NCI-H524 (cell line): ENCODE measurements at places on chromosomes 11 and 22.

DNA sequence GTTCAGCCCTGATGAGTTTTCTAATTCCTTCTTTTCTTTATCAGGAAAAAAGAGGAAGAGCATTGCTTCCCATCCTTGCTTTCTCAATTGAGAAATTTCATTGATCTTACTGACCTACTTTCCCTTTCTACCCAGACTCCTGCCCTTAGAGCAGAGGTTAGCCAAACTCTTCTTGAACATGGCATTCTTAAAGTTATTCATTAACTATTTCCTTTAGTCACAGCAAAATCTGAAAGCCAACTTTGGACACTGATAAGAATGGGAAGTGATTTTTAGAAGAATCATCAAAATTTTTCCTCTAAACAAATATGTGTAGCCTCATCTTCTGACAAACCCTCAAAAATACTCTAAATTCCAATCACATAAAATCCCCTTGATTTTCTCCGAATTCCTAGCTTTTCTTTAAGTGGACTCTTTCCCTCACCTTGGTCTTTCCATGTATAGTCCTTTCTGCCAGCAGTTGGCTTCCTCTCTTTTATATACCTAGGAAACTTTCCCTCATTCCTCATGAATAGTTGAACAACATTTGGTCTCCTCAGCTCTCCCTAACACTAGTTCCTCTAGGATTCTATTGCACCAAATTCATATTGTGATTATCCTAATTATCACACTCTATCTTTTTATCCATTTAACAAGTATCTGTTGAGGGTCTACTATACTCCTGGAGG, 566.7 kb upstream of the CCDC90B start:
- DNase-seq: no peak

DNA sequence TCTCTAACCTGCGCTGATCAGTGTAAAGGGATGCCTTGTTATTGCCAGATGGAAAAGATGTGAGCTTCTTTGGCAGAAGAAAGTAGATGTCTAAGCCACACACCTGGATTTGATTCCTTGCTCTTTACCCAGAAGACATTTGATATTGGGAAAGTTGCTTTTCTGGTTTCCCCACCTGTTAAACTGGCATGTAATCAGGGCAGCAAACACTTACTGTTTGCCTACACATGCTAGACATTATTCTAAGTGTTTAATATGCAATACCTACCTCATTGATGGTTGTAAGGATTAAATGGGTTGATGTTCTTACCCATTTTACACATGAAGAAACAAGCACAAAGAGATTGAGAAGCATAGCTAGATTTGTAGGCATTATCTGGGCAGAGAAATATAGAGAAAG, 16.6 kb downstream of the ASRGL1 start:
- no peak for DNase-seq

- DNase-seq: no peak
Measured at GRCh38 chr22:23938328-23939016, 22.5 kb downstream of the GSTT2B start.

DNA sequence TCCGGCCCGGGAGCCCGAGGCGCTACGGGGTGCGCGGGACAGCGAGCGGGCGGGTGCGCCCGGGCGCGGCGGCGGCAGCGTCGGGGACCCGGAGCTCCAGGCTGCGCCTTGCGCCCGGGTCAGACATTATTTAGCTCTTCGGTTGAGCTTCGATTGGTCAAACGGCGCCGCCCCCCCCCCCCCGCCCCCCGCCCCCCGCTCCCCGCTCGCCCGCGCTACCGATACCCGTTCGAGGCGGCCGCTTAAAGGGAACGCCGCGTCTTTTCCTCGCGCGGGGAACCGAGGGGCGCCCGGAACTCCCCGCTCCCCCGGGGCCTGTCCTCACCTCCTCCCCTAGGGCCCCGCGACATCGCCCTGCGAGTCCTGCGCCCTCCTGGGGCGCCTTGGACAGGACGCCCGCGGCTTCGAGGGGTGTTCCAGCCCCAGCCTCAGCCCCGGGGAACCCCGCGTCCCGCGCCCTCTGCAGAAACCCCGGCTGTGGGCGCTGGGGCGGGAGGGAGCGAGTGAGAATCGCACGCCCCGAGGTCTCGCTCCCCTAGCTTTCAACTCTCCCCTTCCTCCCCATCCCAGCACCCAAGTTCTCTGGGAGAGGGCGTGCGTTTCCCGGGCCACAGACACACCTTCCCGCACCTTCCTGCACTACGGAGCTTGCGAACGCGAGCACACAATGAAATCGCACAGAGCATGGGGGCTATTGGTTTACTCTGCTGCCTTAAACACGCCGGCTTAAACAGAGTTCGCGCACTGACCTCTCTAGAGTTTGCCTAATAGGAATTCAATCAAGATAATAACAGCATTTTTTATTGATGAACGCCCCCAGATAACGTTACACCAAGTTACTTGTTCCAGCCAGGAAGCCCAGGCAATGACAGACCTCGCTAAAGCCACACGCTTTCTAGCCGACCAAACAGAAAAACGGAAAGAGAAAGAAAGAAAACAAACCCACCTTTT, at the start of gene BDNF:
Gene BDNF, minus strand, starts transcription at position 105 of the 951 bp plus-strand sequence. CDS start 41,891 bp downstream, outside the sequence.
- DNase-seq: no peak

DNA sequence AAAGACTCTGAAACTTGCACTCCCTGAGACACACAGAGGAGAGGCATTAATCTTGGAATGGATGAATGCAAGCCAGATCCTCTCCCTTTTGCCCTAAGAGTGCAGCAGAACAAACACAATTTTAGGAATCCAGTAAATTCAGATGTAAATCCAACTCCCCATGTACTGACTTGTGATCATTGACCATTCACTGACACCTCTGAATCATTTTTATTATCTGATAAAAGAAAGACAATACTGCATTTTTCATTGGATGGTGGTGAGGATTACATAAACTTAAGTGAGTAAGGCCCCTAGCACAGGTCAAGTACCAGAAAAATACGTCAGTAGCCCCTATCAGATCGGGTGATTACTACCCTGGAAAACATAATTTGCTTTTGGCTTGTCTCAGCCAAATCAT, 782.9 kb upstream of the API5 start:
- no peak for DNase-seq

DNA sequence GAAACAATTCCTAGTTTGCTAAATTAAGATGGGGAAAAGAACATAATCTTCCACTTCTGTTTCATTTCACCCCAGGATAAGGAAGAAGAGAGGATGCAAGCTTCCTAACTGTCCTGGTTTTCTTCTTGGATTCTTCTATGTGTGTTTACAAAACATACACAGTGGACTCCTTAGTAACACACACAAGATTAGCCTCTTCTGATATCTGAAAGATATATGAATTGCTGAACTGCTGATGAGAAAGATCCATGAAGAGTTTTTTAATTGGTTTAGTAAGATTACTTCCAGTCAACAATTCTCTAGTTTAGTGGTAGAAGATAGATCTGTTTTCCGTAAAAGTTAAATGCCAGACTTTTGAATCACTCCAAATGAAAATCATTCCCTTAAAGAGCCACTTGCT, 86.8 kb downstream of the WT1 start:
- no peak for DNase-seq

DNA sequence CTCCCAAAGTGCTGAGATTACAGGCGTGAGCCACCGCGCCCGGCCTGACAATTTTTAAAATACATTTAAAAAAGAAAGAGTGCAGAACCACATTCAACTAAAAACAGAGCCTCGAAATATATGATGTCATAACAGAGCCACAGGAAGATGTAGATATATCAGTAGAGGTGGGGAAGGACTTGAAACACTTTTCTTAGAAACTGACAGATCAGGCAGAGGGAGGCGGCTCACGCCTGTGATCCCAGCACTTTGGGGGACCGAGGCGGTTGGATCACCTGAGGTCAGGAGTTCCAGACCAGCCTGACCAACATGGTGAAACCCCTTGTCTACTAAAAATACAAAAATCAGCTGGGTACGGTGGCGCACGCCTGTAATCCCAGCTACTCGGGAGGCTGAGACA, 7.0 kb downstream of the MLC1 start:
- no peak for DNase-seq

DNA sequence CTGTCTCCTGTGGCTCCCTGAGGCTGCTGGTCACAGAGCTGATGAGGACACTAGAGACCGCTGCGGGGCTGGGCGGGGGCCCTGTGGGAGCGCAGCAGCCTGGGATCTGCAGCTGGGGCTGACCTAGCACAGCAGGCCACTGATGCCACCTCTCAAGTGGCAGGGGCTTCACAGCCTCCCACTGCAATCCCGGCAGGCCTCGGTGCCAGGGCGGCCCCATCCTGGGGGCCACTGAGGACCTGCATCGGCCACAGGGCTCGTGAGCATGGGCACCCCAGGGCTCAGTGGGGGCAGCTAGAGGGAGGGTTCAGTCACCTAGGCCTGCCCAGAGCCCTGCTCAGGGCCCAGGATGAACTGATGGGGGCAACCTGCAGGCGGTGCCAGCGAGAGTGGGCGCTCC, 14.6 kb upstream of the CCDC188 start:
- no peak for DNase-seq

DNA sequence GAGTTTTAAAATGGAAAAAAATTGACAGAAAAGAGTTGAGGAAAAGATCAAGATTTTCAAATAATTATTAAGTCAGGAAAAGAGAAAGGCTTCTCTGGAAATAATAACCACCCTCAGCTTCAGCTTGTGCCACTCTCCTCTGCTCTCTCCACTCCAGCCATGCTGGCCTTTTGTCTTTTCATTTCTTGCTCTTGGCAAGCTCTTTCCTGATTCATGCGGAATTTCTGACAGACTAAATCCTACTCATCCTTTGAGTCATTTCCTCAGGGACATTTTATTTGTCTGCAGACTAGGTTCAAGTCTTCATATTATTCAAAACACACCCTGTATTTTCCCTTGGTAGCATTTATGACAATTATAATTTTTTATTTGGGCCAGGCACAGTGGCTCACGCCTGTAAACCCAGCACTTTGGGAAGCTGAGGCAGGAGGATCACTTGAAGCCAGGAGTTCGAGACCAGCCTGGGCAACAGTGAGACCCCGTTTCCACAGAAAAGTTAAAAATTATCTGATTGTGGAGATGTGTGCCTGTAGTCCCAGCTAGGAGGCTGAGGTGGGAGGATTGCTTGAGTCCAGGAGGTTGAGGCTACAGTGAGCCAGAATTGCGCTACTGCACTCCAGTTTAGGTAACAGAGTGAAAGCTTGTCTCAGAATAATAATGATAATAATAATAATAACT, 7.8 kb upstream of the P4HA3 start:
- DNase-seq: no peak
